ENCODE measurements at places on chromosomes 2 and 18. TPM values are rescaled to one million over a fixed set of nuclear protein-coding genes. Genes with fewer than 3 reads are reported as not detected.

The PAX8 gene
- 2.9 TPM for total RNA-seq

The SIX3 gene
- not detected for total RNA-seq

The RNMT gene
- total RNA-seq = 35.8 TPM

The DCTN1 gene
- 177 TPM for total RNA-seq

The CIB4 gene
- total RNA-seq = not detected

The CFAP221 gene
- 0.36 TPM for total RNA-seq

The OSR1 gene
- 15.2 TPM for total RNA-seq

The GAREM2 gene
- 2.4 TPM for total RNA-seq

The AKAIN1 gene
- total RNA-seq = not detected

The PTPRM gene
- total RNA-seq = 84.7 TPM

The LYPD1 gene
- total RNA-seq = 5.9 TPM

The PREB gene
- 42.4 TPM for total RNA-seq

The TACR1 gene
- 0.29 TPM for total RNA-seq

The SYT4 gene
- total RNA-seq = not detected

The RNPEPL1 gene
- 14.7 TPM for total RNA-seq

The AGXT gene
- total RNA-seq = not detected

The POTEC gene
- total RNA-seq = 0.36 TPM

The NYAP2 gene
- total RNA-seq = under 0.01 TPM

The MAP2 gene
- 2.2 TPM for total RNA-seq

The C1QL2 gene
- total RNA-seq = not detected

The TXNDC2 gene
- total RNA-seq = 0.36 TPM

The SLC4A5 gene
- total RNA-seq = 2.7 TPM

The HOXD13 gene
- total RNA-seq = not detected

The SLC30A3 gene
- under 0.01 TPM for total RNA-seq

The TRIM54 gene
- total RNA-seq = not detected

The USP40 gene
- total RNA-seq = 38.3 TPM

The FBXO41 gene
- 0.29 TPM for total RNA-seq

The SERPINB3 gene
- total RNA-seq = not detected

The FAM228A gene
- total RNA-seq = 1.4 TPM

The FBXO36 gene
- total RNA-seq = 7.7 TPM

The C2orf72 gene
- total RNA-seq = not detected

The PID1 gene
- total RNA-seq = 11.8 TPM

The CHRNG gene
- not detected for total RNA-seq

The TMEM214 gene
- 50.7 TPM for total RNA-seq

The KIAA2012 gene
- total RNA-seq = not detected

The DNAJC5G gene
- total RNA-seq = not detected

The SERTAD2 gene
- total RNA-seq = 24.6 TPM

The RNF144A gene
- total RNA-seq = 15.9 TPM

Data from osteoblast (primary cell).